ENCODE measurements at places on chromosomes 12 and 14. TPM values are rescaled to one million over a fixed set of nuclear protein-coding genes. Genes with fewer than 3 reads are reported as not detected.

Gene GSKIP
- total RNA-seq, result 10.7 TPM

- no peaks in the 10 kb centered on the region for H3K4me1 ChIP-seq
- H3K4me3 ChIP-seq, result no peak overlapping the region
- H3K27me3 ChIP-seq, result no peaks in the 10 kb centered on the region
- no peak overlapping the region for H3K27ac ChIP-seq
- no peaks in the 10 kb centered on the region for H3K36me3 ChIP-seq
Measured at GRCh38 chr14:41666301-41666700, 59.6 kb downstream of the LRFN5 start.

Gene ANKS1B
- 17.4 TPM for total RNA-seq

- H3K36me3 ChIP-seq, result no peaks in the 10 kb centered on the region
- peak; percentile 6 for DNase-seq
- no peaks in the 10 kb centered on the region for H3K27me3 ChIP-seq
- no peaks in the 10 kb centered on the region for H3K4me1 ChIP-seq
Measured at GRCh38 chr14:50736932-50737419, 68.9 kb upstream of the SAV1 start.

DNA sequence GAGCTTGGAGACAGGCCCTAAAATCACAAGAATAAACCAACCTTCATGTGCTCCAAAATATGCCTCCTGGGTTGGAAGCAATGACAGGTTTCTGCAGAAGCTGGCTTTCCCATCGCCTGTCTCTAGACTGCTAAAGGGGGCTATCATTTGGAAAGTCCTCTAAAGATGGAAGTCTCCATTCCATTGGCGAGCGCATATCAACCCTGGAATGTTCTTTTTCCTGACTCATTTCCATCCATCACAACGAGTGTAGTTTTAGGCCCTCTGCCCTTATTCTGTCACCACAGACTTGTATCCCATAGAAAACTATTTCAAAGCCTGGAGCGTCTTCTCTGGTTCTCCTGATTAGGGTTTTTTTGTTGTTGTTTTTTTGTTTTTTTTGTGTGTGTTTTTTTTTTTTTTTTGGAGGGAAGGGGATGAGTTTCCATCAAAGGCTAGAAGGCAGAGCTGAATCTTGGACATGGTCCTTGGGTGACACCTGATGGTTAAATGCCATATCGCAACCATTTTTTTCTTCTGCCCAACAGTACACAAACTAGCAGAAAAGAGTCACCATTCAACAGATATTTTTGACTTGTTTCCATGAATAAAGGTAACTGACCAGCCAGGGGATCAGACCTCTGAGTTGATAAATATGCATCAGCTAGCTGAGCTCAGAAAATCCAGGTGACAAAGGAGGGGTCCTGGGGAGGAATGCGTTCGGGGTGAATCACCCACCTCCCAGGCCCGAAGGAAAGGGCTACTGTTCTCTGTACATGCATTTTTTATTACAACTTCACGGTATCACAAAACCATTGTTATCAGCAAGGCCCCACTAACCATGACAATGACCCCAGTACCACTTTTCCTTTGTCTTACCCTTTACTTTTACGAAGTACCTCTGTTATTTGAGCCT, 40.5 kb downstream of the KCNA5 start:
- H3K4me1 ChIP-seq, result no peaks in the 10 kb centered on the region
- H3K27ac ChIP-seq, result no peak overlapping the region
- no peak overlapping the region for H3K4me3 ChIP-seq
- H3K36me3 ChIP-seq, result no peaks in the 10 kb centered on the region
- DNase-seq, result peak; percentile 49

GRCh38 chr14:23174296-23175184, 8.9 kb downstream of the SLC7A8 start:
- H3K4me3 ChIP-seq, result no peak overlapping the region
- DNase-seq, result no peak
- no peaks in the 10 kb centered on the region for H3K36me3 ChIP-seq
- H3K4me1 ChIP-seq, result peaks cover 2% of the 10 kb centered on the region
- H3K27ac ChIP-seq, result peak overlapping the region; percentile 25

Gene PKP2
- total RNA-seq, result 28.0 TPM

DNA sequence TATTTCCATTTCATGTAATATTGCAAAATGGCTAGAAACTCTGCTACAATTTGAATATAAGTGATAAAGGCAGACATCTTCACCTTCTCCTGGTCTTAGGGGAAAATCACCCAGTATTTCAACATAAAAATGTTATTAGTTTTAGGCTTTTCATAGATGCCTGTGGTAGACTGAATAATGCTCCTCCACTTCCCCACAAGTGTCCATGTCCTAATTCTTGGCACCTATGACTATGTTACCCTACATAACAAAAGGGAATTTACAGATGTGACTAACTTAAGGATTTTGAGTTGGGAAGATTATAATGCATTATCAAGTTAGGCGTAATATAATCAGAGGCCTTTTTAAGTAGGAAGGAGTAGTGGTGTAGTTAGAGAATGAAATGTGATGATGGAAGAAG, 196.4 kb downstream of the TMTC3 start:
- H3K4me1 ChIP-seq, result no peaks in the 10 kb centered on the region
- no peaks in the 10 kb centered on the region for H3K36me3 ChIP-seq
- no peak overlapping the region for H3K27ac ChIP-seq
- H3K4me3 ChIP-seq, result no peak overlapping the region
- no peak for DNase-seq
- no peaks in the 10 kb centered on the region for H3K27me3 ChIP-seq

DNA sequence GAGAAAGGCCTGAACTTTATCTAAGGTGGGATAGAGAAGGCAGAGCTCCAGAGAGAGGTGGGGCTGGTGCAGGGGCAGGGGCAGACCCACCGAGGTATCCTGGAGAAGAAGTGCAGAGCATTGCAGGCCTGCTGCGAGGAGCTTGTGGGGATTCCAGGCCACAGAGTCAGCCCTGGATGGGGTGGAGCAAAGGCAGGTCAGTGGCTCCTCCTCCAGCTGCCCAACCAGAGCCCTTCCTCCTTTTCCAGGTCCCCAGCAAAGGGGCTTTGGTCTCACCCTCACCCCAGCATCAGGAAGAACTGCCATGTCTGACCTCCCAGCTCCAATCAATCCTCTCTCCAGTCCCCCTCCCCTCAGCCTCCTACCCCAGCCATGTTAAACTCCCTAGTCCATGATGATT, 19.8 kb upstream of the ZNF740 start:
- DNase-seq, result no peak
- H3K27me3 ChIP-seq, result no peaks in the 10 kb centered on the region
- no peaks in the 10 kb centered on the region for H3K36me3 ChIP-seq
- H3K4me3 ChIP-seq, result no peak overlapping the region
- H3K27ac ChIP-seq, result no peak overlapping the region

DNA sequence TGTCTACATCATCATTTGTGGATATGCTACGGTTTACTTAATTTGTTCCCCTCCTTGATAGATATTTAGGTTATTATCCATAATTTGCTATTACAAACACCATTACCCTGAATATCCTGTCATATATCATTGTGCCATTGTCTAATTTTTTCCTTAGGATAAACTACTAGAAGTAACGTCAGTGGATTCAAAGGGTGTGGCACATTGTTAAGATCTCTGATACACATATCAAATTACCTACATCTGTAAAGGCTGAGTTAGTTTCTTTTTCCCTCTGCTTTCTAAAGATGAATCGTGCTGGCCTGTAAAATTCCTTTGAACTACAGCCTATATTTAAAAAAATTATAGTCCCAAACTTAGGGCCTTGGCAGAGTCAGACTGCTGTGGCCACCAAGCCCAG, 53.9 kb upstream of the STRN3 start:
- H3K4me1 ChIP-seq, result peaks cover 2% of the 10 kb centered on the region
- no peaks in the 10 kb centered on the region for H3K27me3 ChIP-seq
- no peak overlapping the region for H3K4me3 ChIP-seq
- DNase-seq, result no peak

Gene ZFHX2
- total RNA-seq, result 2.5 TPM

Gene OR4E2
- not detected for total RNA-seq

Gene WNT1
- not detected for total RNA-seq

DNA sequence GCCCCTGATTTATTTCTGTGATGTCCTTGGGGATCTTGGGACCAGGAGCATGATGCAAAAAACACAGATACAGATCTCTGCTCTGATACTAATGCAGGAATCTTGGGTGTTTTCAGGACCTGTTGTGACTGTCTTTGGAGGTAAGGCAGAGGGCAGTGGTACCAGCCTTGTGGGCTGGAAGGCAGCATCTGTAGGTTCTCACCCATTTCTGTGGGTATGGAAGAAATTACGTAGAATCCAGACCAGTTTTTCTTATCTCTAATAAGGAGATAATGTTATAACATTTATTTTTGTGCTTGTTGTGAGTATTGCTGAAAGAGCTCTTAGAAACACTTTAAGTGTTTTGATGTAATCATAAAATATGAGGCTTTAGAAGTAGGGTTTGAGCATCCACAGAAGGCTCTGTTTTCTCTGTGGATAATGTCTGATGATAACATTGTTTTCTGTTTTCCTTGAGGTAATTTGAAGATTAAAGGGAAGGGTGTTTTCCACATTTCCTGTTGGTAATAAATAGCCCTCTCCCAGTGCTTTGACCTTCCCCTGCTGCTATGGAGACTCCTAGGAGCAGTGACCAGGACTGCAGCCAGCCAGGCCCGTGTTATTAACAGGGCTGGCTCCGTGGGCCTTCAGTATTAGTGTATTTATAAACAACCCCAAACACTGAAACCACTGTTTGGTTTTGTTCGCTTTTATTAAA, 9.4 kb upstream of the DCP1B start:
- no peaks in the 10 kb centered on the region for H3K36me3 ChIP-seq
- no peak overlapping the region for H3K4me3 ChIP-seq
- H3K27me3 ChIP-seq, result no peaks in the 10 kb centered on the region

- no peaks in the 10 kb centered on the region for H3K27me3 ChIP-seq
- no peak for DNase-seq
- H3K36me3 ChIP-seq, result no peaks in the 10 kb centered on the region
- H3K4me3 ChIP-seq, result no peak overlapping the region
- H3K4me1 ChIP-seq, result no peaks in the 10 kb centered on the region
Measured at GRCh38 chr12:80162177-80162576, 62.8 kb downstream of the OTOGL start.

- no peak for DNase-seq
- peak overlapping the region; percentile 40 for H3K27ac ChIP-seq
- no peaks in the 10 kb centered on the region for H3K27me3 ChIP-seq
Measured at GRCh38 chr14:61178226-61179060, 102.7 kb downstream of the TMEM30B start.

DNA sequence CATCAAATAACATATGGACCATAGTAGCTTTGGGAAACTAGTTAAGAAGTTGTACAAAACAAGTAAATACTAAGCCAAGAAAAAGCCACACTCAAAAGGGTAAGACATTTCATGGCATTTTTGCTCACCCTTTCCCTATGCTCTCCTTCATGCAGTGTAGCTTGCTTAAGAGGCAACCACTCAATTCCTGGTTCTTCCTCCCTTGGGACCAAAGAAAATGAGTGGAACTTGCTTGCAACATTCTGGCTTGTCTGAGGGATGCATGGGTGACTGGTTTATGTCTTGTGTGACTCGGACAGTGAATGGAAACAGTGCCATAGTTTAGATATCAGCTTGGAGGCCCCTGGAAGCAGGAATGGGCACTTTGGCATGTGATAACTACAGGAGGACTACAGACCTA, 252.0 kb upstream of the ARID2 start:
- no peaks in the 10 kb centered on the region for H3K4me1 ChIP-seq
- H3K27ac ChIP-seq, result no peak overlapping the region
- H3K36me3 ChIP-seq, result no peaks in the 10 kb centered on the region
- no peak overlapping the region for H3K4me3 ChIP-seq
- H3K27me3 ChIP-seq, result no peaks in the 10 kb centered on the region
- no peak for DNase-seq

Gene TUBA1C
- 81.9 TPM for total RNA-seq

GRCh38 chr12:13962699-13963098, 18.7 kb downstream of the GRIN2B start:
- no peak for DNase-seq
- H3K27me3 ChIP-seq, result peaks cover 6% of the 10 kb centered on the region
- H3K4me1 ChIP-seq, result no peaks in the 10 kb centered on the region
- H3K4me3 ChIP-seq, result no peak overlapping the region
- H3K27ac ChIP-seq, result no peak overlapping the region

DNA sequence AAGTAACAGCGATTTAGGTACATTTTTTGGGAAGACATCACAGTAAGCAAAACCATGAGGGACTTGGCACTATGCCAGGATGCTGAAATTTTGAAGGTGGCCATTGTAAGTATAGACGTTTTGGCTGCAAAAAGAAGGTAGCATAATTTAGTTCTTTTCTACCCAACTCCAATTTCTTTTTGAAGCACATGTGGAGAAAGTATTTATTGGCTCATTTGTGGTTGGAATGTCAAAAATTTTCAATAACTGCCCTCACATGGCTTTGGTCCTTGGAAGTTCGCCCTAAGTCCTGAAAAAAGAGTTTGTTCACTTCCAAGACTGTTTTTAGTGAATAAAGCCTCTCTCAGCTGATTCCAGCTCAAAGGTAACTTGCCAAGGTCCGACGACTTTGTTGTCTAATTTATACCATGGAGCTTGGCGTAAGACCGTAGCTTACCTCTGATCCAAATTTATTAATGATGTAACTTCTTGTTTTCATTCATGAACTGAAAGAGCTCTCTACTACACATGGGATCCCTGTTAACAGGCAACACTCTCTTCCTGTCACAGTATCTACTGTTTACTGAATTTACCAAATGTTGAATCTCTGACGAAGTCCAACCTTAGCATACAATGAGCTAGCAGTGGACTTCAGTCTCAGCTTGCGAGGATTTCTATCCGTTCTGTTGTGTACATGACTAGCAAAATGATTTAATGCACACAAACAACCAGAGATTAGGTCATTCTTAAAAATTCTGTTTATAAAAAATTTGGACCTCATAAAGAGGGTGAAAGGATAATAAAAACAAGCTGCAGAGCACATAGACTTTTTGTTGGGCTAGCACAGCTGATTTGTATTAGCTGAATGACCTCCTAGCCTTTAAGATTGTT, 49.0 kb downstream of the MSRB3 start:
- H3K27ac ChIP-seq, result no peak overlapping the region
- no peak overlapping the region for H3K4me3 ChIP-seq
- no peak for DNase-seq

Gene ITGA7
- total RNA-seq, result 37.0 TPM

DNA sequence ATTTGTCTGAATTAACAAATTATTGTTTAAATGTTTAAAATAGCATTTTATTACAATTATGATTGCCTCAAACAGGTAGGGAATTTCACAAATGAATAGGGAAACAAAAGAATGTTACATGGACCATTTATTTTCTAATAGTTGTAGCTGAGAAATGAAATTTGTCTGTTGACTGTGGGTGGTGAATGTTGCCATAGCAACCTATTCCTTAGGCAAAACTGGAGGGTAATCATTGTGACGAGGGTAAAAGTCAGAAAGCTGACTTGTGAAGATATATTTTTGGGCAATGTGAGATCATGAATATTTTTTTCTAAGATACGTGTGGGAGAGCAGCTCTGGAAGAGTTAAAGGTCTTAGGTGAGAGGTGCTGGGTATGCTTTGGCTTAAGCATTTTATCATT, 24.2 kb upstream of the CLEC14A start:
- no peak overlapping the region for H3K4me3 ChIP-seq
- no peak overlapping the region for H3K27ac ChIP-seq
- no peak for DNase-seq
- no peaks in the 10 kb centered on the region for H3K36me3 ChIP-seq
- H3K4me1 ChIP-seq, result no peaks in the 10 kb centered on the region

Gene NPFF
- total RNA-seq, result not detected

Data from prostate gland (tissue), 2 donors.